EL (cell line): ENCODE measurements at places on chromosomes 4 and X.

GRCh38 chrX:69015564-69016292 lies 149.5 kb downstream of the PJA1 start:
- no peak for DNase-seq

DNA sequence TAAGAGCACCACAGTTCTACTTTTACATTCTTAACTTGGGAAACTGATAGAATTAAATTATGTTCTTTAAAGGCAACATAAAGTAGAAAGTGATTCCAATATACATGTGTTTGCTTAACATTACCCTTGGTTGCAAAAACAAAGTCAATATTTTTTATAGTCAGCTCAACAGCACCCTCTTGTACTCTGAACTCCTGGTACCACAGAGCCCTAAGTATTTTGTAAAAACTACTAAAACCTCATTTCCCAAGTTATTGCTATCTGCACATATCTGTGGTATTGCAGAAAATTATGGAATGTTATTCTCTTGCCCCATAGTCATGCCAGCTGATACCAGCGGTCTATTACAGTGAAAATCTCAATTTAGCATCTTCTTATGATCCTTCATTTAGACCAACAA lies 2.9 kb downstream of the KIF4A start:
- no peak for DNase-seq

DNA sequence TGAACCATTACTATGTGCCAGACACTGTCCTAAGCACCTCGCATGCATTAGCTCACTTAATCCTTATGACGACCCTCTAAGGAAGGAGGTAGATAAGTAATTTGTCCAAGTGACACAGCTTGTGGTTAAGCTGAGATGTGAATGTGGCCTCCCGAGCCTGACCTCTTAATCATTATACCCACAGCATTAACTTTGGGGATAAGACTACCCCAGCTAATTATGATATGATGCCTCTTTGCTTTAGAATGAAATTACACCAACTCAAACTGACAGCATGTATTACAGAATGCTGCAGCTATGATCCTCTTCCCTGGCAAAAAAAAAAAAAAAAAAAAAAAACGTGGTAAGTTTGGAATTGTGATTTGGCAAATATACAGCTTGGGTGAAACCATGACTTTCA lies 53.5 kb downstream of the APBB2 start:
- peak; percentile 68 for DNase-seq

DNA sequence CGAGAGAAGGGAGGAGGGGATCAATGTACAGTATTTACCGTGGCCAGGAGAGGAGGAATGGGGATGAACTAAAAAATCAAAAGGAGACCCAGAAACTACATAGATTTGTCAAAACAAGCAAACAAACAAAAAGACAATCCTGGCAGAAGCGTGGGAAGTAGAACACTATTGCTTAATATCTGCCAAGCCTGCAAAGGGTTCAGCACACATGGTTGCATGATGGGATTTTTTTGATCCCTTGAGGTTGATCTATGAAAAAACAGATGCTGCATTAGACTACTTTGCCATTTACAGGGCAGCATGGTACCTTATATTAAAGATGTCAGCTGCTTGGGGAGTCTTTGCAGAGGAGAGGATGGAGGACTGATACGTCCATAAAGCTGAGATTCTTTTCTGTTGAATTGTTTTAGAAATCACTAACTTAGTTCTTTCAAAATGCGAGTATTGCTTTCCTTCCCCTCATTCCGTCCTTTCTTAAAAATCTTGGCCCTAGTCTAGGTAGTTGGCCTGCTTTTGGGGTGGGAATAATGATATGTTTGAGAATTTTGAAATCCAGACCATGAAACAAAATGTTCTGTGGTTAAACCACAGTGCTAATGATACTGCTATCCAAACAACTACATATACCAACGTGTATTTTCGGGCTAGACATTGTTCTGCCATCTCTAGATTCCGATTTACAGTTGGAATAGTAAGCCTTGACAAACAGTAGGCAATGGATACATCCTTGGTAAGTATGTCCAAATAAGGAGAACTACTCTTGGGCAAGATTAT lies 39.6 kb upstream of the TMEM150C start:
- DNase-seq = no peak

DNA sequence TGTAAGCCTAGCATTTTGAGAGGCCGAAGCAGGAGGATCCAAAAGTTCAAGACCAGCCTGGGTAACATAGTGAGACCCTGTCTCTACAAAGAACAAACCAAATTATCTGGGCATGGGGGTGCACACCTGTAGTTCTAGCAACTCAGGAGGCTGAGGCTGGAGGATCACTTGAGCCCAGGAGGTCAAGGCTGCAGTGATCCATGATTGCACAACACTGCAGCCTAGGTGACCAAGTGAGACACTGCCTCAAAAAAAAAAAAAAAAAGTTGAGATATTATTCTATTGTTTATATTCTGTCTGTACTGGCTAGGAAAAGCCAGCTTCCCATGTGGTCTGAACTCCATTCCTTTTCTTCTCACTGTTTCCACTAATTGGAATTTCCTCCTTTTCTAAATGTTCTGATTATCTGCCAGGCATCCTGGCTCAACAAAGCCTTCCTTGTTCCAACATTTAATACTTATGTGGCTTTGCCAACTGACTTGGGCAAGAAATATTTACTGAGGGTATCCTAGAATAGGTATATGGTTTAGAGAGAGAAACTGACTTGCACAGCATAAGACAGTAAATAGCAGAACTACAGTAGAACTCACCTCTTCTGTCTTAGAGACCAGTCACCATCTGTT lies 175.2 kb upstream of the ADAMTS3 start:
- no peak for DNase-seq

DNA sequence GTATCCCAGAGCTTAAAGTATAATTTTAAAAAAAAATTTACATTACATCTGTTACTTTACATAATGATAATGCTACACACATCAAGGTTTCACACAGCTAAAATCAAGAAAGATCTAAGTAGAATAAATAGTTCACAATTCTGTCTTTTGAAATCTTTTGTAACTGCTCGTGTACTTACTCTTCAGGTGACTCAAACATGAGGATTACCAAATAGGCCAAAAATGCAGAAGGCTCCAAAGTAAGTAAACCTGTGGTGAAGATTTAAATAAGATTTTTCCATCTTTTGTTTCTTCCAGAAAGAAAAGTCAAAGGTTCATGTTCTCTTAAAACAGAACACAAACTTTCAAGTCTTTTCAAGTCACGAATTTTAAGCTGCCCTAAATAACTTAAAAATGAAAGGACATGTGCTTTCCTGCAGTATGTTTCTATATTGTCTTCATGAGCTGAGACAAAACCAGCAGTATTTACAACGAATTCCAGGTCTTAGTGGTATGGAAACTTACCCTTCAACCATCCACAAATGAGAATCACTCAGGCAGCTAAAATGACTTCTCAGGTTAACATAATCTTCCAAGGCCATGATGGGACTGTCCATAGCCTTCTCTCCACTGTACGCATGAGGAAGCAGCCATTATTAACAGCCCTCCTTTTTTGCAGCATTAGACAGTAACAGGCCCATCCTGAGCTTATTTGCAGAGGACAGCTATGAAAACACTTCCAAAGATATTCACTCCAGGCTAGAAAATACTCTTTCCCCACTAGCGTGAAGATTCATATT lies 172.8 kb upstream of the EDNRA start:
- no peak for DNase-seq

- no peak for DNase-seq
These were observed 1019.9 kb downstream of the CCSER1 start for GRCh38 chr4:91147067-91147466.

GRCh38 chr4:143089291-143089690 lies 95.4 kb upstream of the USP38 start:
- peak; percentile 19 for DNase-seq

- peak; percentile 68 for DNase-seq
These were observed 421 bp downstream of the MECP2 start for GRCh38 chrX:154097003-154097588.

DNA sequence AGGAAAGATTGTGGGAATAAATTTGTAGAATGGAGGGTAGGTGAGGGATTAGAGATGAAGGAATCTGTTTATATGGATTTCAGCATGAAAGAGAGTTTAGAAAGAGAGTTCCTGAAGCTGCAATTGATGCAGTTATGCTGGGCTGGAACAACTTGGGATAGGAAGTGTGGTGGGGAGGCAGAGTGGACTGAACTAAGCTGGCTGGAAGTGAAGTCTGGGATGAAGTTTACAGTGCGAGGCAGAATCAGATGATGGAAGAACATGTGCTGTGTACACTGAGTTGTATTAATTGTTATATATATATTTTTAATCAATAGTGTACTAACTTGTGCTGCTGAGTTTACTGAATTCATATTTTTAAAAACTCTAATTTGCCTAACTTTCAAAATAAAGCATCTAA lies 461.9 kb downstream of the SPRY1 start:
- no peak for DNase-seq

DNA sequence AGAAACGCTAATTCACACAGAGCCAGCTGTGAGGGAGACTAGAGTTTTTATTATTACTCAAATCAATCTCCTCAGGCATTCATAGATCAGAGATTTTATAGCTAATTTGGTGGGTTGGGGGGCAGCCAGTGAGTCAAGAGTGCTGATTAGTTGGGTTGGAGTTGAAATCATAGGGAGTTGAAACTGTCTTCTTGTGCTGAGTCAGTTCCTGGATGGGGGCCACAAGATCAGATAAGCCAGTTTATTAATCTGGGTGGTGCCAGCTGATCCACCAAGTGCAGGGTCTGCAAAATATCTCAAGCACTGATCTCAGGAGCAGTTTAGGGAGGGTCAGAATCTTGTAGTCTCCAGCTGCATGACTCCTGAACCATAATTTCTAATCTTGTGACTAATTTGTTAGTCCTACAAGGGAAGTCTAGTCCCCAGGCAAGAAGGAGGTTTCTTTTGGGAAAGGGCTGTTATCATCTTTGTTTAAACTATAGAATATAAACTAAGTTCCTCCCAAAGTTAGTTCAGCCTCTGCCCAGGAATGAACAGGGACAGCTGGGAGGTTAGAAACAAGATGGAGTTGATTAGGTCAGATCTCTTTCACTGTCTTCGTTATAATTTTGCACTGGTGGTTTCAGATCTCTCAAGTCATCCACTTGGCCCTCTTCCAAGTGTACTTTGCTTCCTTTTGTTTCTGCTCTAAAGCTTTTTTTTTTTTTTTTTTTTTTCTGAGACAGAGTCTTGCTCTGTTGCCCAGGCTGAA lies 5.4 kb upstream of the NAA11 start:
- no peak for DNase-seq

DNA sequence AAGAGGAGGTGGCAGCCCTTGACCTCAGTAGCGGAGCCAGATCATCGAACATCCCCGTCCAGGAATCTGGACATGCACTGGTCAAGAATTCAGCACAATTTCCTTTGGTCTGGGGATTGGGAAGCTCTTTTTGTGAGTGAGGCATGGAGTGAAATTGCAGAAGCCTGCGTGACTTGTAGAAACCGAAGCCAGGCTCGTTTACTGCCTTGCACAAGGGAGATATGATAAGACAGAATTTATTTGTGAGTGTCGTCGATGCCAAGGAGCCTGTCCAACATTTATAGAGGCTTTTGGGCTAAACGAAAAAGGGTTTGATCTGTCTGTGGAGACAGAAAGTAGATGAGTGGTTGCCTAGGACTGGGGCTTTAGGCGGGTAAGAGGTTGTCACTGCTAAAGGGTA lies 50.6 kb downstream of the TBL1X start:
- no peak for DNase-seq

DNA sequence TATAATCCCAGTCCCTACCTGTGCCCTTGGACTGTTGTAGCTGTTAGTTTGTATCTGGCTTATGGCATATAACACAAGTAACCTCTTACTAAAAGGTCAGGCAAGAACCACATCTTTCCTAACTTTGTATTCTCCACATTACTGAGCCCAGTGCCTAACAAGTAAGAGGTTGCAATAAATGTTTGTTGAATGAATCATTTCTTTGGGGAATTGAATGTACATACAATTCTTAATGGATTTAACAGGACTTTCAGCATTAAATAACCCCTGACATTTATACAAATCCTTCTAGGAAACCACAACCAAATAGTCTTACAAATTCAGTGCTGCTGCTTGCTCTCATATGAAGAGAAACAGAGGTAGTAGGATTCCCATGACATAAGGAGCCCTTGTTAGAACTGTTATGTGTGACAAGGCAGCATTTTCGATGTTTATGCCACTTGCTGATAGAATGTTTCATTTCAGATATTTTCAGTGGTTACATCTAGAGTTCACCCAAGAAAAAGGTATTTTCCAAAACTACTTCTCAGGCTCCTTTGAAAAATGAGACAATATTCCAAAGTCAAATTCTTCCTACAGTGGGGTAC lies 62.0 kb downstream of the MBNL3 start:
- peak; percentile 21 for DNase-seq
